Naive thymus-derived CD4-positive, alpha-beta T cell (primary cell): ENCODE measurements at places on chromosomes 3 and 15.

DNA sequence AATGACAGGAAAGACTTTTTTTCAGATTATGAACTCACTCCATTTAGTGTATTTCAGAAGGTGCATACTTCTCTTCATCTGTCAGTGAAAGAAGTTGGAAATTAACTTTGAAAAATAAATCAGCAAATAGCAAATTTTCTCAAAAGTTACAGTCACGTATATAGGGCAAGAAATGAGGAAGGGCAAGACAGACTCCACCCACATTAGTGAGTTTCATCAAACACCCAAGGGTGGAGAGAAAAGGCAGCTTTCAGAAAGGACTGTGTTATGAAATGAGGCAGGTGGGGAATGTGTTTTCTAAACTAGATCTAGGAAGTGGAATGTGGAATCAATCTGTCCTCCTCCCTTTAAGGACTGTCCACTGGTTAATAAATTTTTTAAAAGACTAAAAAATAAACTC, 2.9 kb downstream of the SLC22A13 start:
- H3K27me3 ChIP-seq, result no peaks in the 10 kb centered on the region
- no peaks in the 10 kb centered on the region for H3K4me1 ChIP-seq
- no peak overlapping the region for H3K4me3 ChIP-seq
- no peaks in the 10 kb centered on the region for H3K36me3 ChIP-seq

- DNase-seq, result no peak
- H3K27ac ChIP-seq, result no peak overlapping the region
- no peaks in the 10 kb centered on the region for H3K4me1 ChIP-seq
- H3K36me3 ChIP-seq, result no peaks in the 10 kb centered on the region
- H3K27me3 ChIP-seq, result no peaks in the 10 kb centered on the region
These were observed 426.2 kb upstream of the BCHE start for GRCh38 chr3:166263460-166263859.

- H3K4me1 ChIP-seq, result peaks cover 80% of the 10 kb centered on the region
- no peaks in the 10 kb centered on the region for H3K27me3 ChIP-seq
- no peak for DNase-seq
- H3K4me3 ChIP-seq, result peak overlapping the region; percentile 14
- H3K36me3 ChIP-seq, result no peaks in the 10 kb centered on the region
These were observed 19.9 kb downstream of the SMAD3 start for GRCh38 chr15:67085237-67085817.

GRCh38 chr3:3998140-3998922, 199.1 kb downstream of the LRRN1 start:
- H3K27ac ChIP-seq, result no peak overlapping the region
- H3K4me3 ChIP-seq, result no peak overlapping the region
- no peaks in the 10 kb centered on the region for H3K36me3 ChIP-seq

DNA sequence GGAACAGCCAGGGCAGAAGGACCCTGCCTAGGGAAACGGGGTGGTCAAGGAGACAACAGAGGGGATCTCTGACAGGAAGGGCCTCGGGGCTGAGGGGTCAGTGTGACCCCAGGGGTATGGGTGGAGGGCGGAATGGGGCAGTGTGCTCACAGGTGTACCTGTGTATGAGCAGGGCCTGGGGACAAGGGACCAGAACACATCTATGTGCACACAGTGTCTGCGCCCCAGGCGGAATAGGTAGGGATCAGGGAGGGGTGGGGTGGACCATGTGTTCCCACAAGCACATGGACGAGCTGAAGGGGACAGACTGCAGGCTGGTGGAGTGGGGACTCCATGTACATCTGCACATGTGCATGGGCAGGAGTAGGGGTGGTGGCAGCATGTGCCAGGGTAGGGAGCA, 5.0 kb upstream of the TLR9 start:
- DNase-seq, result no peak
- peak overlapping the region; percentile 37 for H3K27ac ChIP-seq
- peaks cover 5% of the 10 kb centered on the region for H3K36me3 ChIP-seq
- H3K4me3 ChIP-seq, result no peak overlapping the region
- H3K27me3 ChIP-seq, result no peaks in the 10 kb centered on the region
- H3K4me1 ChIP-seq, result peaks cover 42% of the 10 kb centered on the region

DNA sequence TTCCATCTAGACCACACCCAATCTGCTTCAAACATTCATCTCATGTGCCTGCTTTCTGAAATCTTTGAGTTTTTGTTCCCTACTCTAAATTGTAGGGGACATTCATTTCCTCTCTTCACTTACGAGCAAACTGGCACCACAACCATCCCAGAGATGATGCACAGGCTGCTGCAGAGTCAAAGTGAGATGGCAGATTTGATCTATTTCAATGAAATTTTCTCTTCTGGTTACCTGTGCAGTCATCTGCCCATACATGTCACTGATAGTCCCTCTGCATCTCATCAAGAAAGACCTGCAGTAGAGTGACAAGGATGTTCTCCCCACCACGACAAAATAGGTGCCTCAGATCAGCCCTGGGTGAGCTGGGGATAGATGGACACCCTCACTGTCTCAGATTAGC, 118.2 kb upstream of the TNFAIP8L3 start:
- no peak overlapping the region for H3K4me3 ChIP-seq
- H3K36me3 ChIP-seq, result no peaks in the 10 kb centered on the region
- no peak for DNase-seq
- H3K27me3 ChIP-seq, result no peaks in the 10 kb centered on the region
- H3K27ac ChIP-seq, result no peak overlapping the region

GRCh38 chr3:58345457-58345856, 12.8 kb downstream of the PXK start:
- no peak for DNase-seq
- no peak overlapping the region for H3K4me3 ChIP-seq
- no peaks in the 10 kb centered on the region for H3K36me3 ChIP-seq
- H3K4me1 ChIP-seq, result peaks cover 6% of the 10 kb centered on the region
- no peak overlapping the region for H3K27ac ChIP-seq

DNA sequence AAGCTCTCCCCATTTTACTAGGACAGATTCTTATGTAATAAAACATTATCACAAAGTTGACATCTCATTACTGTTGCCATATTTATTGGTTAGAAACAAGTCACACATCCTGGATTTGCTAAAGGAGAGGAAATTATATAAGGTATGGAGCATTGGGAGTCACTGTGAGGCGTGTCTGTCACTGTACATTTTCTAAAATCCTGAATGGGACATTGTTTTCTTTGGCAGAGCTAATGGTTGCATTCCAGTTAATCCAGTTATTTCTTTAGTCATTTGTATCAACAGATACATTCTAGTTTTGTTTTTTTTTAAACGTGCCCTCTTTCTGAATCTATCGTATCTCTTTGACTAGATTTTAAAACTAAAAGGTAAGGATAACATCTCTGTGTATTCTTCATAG, 70.2 kb upstream of the MITF start:
- no peak overlapping the region for H3K27ac ChIP-seq
- no peak overlapping the region for H3K4me3 ChIP-seq
- no peaks in the 10 kb centered on the region for H3K27me3 ChIP-seq
- DNase-seq, result no peak

GRCh38 chr3:62332835-62333244, 40.5 kb downstream of the FEZF2 start:
- DNase-seq, result no peak
- H3K36me3 ChIP-seq, result no peaks in the 10 kb centered on the region
- H3K4me3 ChIP-seq, result no peak overlapping the region
